Natural killer cell (primary cell): ENCODE measurements at places on chromosomes 6 and 20. TPM values are rescaled to one million over a fixed set of nuclear protein-coding genes. Genes with fewer than 3 reads are reported as not detected.

PRRT1 gene
- total RNA-seq, result 0.54 TPM

RIPOR2 gene
- 312 TPM for total RNA-seq

CCND3 gene
- 409 TPM for total RNA-seq

GTSF1L gene
- not detected for total RNA-seq

- H3K4me3 ChIP-seq, result no peak overlapping the region
- no peak for DNase-seq
- H3K27me3 ChIP-seq, result peaks cover 4% of the 10 kb centered on the region
- no peaks in the 10 kb centered on the region for H3K36me3 ChIP-seq
- no peaks in the 10 kb centered on the region for H3K4me1 ChIP-seq
Measured at GRCh38 chr6:152836523-152836922, 85.9 kb downstream of the VIP start.

DNA sequence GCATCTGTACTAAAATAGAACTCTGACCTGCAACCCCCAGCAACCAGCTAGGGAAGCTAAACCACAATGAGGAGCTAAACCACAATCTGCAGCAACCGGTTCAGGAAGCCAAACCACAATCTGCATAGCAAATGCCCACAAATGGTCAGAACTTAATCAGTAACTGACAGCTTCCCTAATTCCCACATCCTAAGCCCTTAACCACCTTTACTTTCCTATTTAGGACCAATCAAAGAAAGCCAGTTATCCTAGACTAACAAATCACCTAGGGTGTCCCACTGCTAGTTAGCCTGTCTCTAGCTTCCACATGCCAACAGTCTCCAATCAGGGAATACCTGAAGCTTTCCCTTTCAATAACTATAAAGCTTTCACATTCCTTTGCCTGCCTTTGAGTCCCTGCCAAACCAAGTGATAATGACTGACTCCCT is 424.6 kb upstream of the PTCHD4 start:
- no peaks in the 10 kb centered on the region for H3K4me1 ChIP-seq
- no peak overlapping the region for H3K27ac ChIP-seq
- H3K4me3 ChIP-seq, result no peak overlapping the region
- no peaks in the 10 kb centered on the region for H3K27me3 ChIP-seq
- H3K36me3 ChIP-seq, result no peaks in the 10 kb centered on the region

DNA sequence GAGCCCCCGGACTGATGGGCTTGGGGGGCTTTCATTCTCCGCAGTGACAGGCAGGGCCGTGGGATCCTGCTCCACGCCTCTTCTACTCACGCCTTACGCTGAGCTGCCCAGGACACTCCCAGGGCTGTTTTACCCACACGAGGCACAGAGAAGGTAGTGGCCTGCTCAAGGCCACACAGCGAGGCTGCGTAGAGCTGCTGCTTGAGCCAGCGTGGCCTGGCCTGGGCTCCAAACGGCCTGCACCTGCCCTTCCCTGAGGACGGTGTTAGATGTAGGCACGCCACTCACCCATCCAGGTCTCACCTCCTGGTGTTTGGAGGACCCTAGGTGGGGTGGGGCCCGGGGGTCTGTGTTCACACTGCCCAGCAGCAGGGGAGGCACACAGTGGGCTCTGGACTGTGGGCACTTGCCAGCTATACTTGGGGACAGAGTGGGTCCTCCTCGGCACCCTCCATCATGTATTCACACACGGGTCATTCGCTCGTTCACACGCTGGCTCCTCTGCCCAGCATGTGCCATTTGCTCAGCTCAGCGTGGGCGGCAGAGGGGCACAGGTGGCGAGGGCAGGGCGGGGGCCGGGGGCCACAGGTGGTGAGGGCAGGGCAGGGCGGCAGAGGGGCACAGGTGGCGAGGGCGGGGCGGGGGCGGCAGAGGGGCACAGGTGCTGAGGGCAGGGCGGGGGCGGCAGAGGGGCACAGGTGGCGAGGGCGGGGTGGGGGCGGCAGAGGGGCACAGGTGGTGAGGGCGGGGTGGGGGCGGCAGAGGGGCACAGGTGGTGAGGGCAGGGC is 18.4 kb upstream of the RBBP8NL start:
- no peak overlapping the region for H3K27ac ChIP-seq
- H3K4me3 ChIP-seq, result no peak overlapping the region
- H3K27me3 ChIP-seq, result no peaks in the 10 kb centered on the region
- H3K4me1 ChIP-seq, result no peaks in the 10 kb centered on the region
- no peaks in the 10 kb centered on the region for H3K36me3 ChIP-seq

- no peak overlapping the region for H3K27ac ChIP-seq
- no peaks in the 10 kb centered on the region for H3K27me3 ChIP-seq
- DNase-seq, result no peak
- no peaks in the 10 kb centered on the region for H3K4me1 ChIP-seq
Measured at GRCh38 chr6:104574135-104574750, 285.5 kb downstream of the HACE1 start.

GRCh38 chr6:112502351-112503090 is 155.4 kb downstream of the RFPL4B start:
- no peaks in the 10 kb centered on the region for H3K27me3 ChIP-seq
- no peak overlapping the region for H3K4me3 ChIP-seq

GRCh38 chr20:38181207-38181801 is 16.2 kb upstream of the TGM2 start:
- no peaks in the 10 kb centered on the region for H3K4me1 ChIP-seq
- no peak for DNase-seq
- H3K4me3 ChIP-seq, result no peak overlapping the region
- H3K36me3 ChIP-seq, result no peaks in the 10 kb centered on the region
- H3K27ac ChIP-seq, result no peak overlapping the region
- H3K27me3 ChIP-seq, result no peaks in the 10 kb centered on the region

DNA sequence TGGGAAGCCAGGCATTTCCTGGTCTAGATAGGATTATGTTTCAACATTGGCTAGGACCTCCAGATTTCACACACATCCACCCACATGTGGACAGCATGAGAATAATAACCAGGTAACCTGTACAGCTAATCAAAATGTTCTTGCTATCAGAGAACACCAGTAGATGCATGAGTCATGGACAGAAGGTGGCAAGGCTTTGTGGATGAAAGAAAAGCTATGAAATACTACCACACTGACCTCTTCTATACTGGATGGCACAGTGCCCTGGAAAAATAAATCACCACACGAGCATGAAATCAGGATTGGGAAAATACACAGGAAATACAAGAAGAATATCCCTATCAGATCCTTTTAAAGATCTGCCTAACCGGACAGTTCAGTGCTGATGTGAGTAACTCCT is 113.0 kb downstream of the GMDS start:
- no peak overlapping the region for H3K27ac ChIP-seq
- peaks cover 17% of the 10 kb centered on the region for H3K4me1 ChIP-seq
- no peaks in the 10 kb centered on the region for H3K27me3 ChIP-seq

- no peaks in the 10 kb centered on the region for H3K36me3 ChIP-seq
- H3K4me1 ChIP-seq, result no peaks in the 10 kb centered on the region
- H3K27me3 ChIP-seq, result no peaks in the 10 kb centered on the region
- no peak overlapping the region for H3K27ac ChIP-seq
- H3K4me3 ChIP-seq, result no peak overlapping the region
Measured at GRCh38 chr6:134546962-134547645, 229.2 kb upstream of the SGK1 start.

GRCh38 chr20:20780127-20780824 is 67.8 kb upstream of the RALGAPA2 start:
- no peaks in the 10 kb centered on the region for H3K36me3 ChIP-seq
- peaks cover 5% of the 10 kb centered on the region for H3K4me1 ChIP-seq
- no peak overlapping the region for H3K4me3 ChIP-seq
- no peak overlapping the region for H3K27ac ChIP-seq
- H3K27me3 ChIP-seq, result no peaks in the 10 kb centered on the region
- peak; percentile 9 for DNase-seq

DNA sequence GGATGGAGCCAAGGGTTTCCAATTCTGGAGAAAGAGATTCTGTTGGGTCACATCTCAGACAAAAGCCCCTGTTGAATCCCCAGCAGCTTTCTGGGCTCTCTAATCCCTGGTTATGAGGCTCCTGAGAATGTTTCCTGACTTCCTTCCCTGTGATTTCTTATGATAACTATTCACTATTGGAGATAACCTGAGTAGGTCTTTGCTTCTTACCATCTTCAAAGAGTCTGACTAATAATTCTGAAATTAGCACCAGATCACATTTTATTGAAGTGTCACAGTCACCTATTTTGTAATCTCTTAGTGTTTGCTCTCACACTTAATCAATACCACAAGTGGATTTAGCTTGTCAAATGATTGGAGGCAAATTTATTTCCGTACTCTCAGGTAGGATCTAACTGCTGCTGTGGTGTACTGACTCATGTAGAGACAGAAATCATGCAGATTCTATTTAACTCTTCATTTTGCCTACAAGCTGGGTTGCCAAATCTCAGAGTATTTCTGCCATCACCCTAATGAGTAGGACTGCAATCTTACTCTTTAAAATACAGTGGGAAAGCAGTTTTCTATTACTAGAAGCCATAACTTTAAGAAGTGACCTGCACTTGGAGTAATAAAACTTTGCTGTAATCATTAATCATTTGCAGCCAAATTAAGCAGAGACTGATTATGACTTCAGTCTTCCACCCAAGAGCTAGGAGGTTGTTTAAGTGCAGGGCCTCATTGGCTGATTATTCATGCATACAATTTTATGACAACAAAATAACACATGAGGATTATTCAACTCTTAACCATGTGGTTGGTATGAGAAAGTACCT is 422.1 kb downstream of the EPM2A start:
- H3K4me3 ChIP-seq, result no peak overlapping the region
- H3K27ac ChIP-seq, result no peak overlapping the region
- no peaks in the 10 kb centered on the region for H3K27me3 ChIP-seq
